ENCODE measurements at places on chromosomes 5 and 9.

DNA sequence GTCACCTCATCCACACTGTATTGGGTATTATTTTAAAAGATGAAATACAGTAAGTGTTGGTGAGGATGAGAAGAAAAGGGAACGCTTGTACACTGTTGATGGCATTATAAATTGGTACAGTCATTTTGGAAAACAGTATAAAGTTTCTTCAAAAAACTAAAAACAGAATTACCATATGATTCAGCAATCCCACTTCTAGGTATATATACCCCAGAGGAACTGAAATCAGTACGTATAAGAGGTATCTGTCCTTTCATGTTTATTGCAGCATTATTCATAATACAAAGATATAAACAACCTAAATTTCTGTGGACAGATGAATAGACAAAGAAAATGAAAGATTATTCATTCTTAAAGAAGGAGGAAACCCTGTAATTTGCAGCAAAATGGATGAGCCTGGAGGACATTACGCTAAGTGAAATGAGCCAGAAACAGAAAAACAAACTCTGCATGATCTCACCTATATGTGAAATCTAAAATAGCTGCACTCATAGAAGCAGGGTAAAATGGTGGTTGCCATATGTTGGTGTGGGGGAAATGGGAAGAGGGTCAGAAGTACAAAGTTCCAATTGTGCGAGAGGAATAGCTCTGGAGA lies 191.6 kb downstream of the TRIM36 start:
- no peak for DNase-seq

DNA sequence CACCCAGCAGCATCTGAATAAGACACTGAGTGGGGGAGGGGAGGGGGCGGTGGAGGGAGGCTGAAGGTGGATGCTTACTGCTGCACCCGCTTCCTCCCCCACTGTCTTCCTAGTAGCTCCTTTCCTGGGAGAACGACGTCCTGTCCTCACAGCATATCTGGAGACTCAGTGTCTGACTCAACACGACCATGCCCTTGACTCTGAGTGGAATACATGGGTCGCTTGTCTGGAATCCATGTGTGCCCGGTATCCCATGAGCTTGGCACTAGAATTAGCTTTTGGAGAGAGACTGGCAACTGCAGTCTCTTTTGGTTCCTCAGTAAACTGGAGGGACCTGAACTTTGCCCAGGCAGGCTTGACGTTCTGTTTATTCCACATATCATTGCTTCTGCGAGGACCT lies 125.4 kb upstream of the FAM120A start:
- DNase-seq, result no peak

GRCh38 chr9:87818308-87818707 lies 64.4 kb upstream of the SPATA31E1 start:
- no peak for DNase-seq

GRCh38 chr5:142287096-142287972 lies 37.5 kb downstream of the SPRY4 start:
- no peak for DNase-seq

DNA sequence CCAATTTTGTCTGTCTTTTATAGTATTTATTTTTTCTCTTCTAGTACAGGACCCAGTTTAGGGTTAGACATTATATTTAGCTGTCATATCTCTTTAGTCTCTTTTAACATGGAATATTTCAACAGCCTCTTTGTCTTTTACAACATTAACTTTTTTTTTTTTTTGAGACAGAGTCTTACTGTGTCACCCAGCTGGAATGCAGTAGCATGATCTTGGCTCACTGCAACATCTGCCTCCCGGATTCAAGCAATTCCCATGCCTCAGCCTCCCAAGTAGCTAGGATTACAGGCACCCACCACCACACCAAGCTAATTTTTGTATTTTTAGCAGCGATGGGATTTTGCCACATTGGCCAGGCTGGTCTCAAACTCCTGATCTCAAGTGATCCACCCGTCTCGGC lies 90.1 kb downstream of the ADAMTS6 start:
- no peak for DNase-seq

- DNase-seq, result no peak
Measured at GRCh38 chr5:125348221-125348692, 601.8 kb upstream of the ZNF608 start.

- no peak for DNase-seq
Measured at GRCh38 chr5:156444753-156445291, 117.9 kb downstream of the SGCD start.

- no peak for DNase-seq
Measured at GRCh38 chr9:138076650-138077009, 199.0 kb downstream of the CACNA1B start.

DNA sequence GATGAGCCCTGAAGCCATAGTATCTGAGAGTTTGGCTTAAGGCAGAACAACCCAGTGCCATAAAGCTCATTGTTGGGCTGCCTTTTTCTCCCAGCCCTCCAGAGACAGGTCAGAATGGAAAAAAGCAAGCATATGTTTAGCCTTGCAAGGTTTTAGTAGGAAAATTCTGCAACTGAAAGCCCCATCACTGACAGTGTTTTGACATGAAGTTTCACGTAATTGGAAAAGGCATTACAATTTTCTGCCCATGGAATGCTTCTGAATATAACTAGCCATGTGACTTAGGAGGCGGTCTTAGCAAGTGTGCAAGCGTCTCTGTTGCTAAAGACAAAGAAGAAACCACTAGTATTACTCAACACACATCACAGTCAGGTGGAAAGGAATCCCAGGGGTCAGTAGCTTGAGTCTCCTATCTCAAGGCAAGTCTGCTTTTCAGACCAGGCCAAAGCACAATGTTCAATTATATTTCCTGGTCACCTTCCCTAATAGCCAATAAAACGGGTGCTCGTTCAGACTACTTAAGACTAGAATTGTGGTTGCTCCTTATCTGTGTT lies 117.6 kb downstream of the CARTPT start:
- no peak for DNase-seq

DNA sequence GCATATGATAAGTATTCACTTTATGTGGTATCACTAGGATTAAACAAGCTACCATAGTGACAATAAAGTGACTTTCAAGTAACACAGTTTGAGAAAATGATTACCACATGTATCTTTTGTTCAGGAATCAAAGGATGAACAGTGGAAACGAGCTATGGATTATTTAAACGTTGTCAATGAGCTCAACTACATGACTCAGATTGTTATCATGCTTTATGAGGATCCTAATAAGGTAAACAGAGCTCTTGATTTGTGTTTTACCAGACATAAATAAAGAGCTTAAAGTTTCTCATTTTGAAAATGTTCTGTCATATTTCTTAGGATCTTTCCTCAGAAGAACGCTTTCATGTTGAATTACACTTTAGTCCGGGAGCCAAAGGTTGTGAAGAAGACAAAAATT lies 57.4 kb downstream of the PPIP5K2 start:
- DNase-seq, result no peak

DNA sequence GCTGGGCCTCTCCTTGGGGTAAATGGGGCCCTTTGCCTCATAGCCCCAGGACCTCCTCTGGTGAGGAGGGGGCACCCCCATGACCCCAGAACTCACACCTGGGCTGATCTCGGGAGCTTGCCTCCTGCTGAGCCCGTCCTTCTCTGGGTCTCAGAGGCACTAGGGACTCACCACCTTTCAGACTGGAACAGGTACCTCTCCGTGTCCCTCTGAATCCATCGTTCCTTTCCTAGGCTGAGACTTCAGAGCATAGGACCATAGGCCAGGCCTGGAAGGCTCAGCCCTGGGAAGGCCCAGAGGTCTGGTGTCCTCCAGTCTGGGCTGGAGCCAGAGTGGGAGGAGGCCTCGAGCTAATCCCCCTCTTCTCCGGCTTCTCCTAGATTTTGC lies 97.9 kb downstream of the CACNA1B start:
- DNase-seq, result no peak

DNA sequence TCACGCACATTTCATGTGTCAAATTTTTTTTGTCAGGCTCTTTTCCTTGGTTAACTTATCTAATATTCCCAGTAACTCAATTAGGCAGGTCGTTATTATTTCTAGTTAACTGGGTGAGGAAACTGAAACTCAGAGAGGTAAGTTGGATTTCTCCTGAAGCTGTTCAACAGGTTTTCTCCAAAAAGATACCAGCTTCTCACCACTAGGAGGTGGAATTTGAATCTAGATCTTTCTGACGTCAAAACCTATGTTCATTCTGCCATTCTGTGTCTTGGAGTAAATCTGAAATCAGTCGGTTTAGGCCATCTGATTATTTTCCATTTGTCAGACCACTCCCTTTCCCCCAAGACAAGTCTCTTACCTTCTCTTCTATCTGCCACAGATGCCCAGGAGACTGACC lies 572.9 kb downstream of the ACTL7B start:
- DNase-seq, result peak; percentile 6

DNA sequence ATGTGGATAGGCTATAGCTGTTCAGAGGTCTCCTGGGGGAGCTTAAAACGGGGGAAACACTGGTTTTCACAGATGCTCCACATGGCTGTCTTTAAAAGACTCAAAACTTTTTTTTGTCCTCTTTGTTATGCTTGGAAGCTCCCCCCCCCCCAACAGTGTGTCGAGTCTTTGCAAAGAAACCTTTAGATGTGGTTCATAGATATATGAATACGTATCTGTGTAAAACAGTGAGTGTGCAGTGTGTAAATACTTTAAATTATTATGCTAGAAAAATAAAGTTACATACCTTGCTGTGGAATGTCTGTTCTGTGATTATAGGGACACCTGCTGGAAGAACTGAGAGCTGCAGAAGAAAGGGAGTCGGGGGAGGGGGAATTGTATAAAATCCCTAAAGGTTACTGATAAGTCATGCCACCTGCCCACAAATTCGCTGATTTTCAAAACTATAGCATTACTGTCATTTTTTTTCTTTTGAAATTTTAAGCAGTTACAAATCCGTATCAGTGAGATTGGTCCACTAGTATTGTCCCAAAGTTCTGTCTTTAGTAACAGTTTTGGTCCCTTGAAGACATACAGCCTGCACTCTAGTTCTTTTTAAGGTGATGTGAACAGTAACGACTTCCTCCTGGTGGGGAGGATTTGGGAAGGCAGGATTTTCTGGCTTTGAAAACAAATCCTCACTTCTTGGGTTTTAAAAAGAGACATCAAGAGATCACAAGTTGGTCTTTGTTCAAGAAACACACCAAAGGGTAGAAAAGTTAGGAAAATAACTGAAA lies 22.9 kb downstream of the RGMB start:
- peak; percentile 58 for DNase-seq

GRCh38 chr9:135592625-135593024 lies 31.1 kb downstream of the PAEP start:
- DNase-seq, result no peak

DNA sequence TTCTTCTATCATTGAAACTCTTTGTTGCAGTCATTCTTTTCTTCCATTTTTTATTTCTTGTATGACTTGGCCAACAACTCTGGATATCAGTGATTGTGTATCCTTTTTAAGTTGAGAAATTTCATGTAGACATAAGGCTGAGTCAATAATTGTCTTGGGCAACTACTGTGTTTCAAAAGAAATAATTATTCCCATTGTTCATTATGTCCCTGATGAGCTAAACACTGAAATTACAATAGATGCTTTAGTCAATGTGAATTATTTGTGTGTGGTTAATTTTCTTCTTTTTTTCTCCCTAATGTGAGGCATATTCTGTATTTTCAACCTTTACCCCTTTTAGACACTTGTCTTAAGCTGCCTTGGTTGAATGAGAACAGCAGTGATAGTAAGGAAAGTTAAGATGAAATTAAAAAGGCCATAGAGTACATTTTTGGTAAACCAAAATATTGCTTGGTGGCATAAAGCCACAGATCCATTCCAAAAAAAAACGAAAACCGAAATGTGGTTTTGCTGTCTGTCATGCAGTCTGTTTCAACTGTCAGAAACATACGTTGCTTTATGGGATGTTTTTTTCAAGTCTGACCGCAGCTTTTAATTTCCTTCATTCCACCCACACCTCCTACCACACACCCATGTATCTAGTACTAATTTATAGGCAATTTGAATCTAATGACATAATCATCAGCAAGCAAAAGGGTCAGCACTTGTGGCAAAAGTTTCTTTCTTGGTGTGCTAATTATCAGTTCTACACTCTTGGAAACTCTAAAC lies 21.1 kb downstream of the TLE4 start:
- no peak for DNase-seq

GRCh38 chr5:103272377-103272776 lies 13.8 kb downstream of the MACIR start:
- no peak for DNase-seq
